Vagina (tissue), 2 donors: ENCODE measurements at places on chromosomes 5 and 9. TPM values are rescaled to one million over a fixed set of nuclear protein-coding genes. Genes with fewer than 3 reads are reported as not detected.
A peak's percentile ranks its signal among the peaks of the same experiment; 100 is the strongest.

PCDHB4 gene
- total RNA-seq: 8.3 TPM

- DNase-seq: no peak
These were observed 276.0 kb downstream of the DMAC1 start for GRCh38 chr9:7523426-7524043.

LCNL1 gene
- total RNA-seq: 2.0 TPM

TAF1L gene
- not detected for total RNA-seq

DNA sequence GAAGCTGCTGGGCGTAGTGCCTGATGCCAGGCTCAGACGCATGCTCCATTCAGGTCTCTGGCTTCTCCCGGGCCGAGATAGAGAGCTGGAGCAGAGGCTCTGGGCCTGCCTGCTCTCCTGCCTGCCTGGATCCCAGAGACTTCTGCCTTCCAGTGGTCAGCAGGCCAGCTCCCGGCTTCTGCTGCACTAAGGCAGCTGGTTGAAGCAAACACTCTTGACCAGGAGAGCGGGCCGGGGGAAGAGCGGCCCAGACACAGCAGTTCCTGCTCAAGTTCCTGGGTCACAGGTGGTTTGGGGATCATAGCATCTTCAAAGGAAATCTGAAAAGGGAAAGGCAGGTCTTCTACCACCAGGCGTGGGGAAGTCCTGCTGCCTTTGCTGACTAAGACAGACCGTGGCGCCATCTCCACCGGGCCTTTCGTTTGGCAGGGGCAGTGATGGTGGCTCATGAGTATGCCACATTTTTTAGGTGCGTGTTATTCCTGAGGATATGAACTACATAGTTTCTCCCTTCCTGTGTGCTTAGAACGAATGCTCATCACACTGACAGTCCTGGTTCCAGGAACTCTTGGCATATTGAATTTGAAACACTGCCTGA, 31.1 kb downstream of the AK8 start:
- DNase-seq: no peak

STXBP1 gene
- 56.2 TPM for total RNA-seq

- no peak for DNase-seq
These were observed 7.0 kb upstream of the IL12B start for GRCh38 chr5:159337016-159337955.

ZNF367 gene
- total RNA-seq: 0.74 TPM

LCN1 gene
- not detected for total RNA-seq

DNA sequence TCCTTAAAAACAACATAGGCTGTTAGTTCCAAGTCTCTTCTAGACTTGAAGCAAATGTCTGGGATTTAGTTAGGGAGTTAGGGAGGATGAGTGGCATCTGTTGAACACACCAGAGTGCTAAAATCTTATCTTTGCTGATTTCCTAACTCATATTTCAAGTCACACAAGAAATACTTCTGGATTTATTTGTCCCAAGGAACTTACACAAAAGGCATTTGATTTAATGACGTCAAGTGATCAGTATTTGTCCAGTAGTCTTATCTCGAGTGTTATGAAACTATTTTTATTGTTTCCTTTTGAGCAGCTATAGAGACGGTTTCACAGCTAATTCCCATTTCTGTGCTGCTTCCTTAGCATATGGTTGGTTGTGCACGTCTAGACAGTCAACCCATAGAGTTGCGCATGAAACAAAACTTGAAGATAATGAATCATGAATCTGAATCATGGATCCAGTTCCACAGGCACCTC, 140.5 kb upstream of the TUT7 start:
- DNase-seq: no peak

DNA sequence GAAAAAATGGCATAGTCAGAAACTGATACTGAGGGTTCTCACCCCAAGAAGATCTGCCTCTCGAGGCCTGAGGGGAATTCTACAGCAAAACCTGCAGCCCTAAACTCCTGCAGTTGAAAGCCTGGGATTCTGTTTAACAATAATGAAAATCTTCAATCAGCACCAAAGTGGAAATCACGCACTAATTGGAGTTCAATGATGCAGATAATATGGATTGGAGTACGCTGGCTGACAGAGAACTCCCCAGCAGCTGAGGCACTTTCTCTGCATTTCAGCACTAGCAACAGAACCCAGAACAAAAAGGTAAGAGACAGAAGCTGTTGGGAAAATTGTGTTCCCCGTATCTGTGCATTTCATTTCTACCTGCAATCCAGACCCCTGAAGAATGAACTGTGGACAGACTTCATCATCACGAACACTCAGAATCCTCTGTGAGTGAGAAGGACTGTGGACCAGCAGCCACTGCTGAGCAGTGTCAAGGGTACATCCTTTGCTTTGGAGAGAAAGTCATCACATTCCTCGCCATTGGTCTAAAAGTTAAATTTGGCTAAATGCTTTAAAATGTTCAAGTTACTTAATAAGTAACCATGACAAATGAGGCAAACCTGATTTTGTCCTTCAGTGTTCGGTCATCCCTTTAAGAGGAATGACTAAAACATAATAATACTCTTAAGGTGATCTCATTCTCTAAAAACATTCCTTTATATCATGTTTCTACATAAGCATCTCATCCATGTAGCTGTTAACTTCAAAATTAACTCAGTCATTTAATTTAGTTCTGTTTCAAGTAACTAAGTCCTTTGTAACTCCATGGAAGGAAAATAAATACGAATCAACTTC, 126.1 kb downstream of the GAS1 start:
- DNase-seq: no peak

AQP7 gene
- 6.4 TPM for total RNA-seq

DNA sequence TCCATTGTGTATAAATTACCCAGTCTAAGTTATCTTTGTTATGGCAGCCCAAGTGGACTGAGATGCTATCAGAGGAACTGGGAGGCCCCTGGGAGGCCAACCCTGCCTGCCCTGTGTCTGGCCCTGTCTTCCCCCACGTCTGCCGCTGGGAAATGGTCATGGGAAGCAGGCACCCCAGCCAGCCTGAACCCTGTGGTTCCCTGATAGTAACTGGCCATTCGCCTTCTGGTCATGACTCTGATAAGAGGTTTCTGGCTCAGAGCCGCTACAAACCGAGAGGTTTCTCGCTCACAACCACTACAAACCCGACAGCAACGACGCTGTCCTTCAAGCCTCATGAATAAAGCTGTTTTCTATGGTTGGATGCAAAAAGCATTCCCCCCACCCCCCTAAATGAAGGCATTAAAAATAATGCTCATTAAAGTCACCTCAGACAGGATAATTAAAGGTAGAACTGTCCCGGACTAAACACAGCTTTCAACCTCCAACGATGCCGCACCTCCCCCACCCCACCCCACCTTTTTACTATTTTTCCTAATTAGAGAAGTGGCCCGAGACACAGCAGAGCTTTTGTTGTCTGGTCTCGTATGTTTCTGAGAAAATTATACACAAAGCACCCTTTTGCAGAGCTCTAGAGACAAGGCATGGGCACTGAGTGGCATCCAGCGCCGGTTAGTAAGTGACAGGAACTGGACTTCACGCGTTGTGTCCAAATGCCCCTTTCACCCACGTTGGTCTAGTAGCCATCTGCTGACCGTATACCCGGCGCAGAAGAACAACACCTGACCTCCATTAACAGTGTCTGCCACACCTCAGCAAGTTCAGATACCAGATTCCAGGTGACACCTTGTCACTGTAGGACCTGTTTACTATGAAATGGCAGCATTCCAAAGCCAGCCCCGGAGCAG, 140.8 kb downstream of the COL23A1 start:
- peak; percentile 27 for DNase-seq

DNA sequence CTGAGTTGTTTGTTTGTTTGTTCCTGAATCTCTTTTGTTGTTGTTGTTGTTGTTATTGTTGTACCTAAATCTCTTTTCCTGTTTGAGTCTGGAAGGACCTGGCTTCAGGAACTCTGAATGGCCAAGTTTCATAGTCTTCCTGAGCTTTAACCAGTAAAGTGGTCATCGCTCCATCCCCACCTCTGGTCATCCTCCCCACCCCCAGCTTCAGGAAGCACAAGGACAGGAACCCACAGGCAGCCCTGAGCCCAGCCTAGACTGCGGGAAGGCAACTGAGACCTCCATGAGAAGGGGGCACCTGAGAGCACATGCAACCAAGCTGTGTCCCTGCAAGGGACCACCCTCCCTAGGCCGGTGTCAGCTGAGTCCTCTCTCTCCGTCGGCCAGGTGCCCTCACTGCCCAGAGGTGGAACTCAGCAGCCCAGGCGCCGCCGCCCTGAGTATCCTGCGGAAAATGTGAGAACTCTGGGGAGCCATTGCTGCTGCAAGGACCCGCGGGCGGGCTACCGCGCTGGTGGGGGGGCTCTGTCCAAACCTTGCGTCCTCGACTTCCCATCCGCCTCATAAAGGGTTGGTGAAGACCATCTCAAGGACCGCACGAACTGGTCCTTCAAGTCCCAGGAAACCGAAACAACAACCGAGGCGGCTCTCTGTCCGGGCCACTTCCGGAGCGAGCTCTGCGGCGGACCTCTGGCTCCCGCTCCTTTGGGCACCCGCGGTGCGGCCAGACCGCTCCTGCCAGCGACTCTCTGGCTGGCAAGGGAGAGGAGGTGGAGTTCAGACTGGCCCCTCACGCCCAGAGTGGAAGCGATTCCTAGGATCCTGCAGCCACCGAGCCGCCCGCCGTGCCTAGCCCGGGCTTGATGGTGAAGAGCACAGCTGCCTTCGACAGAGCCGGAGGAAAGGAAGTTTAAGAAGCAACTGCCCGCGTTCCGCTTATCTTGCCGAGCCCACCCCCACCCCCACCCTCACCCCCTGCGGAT, 4.2 kb downstream of the BARX1 start:
- no peak for DNase-seq

- no peak for DNase-seq
These were observed 94.4 kb upstream of the MAP1B start for GRCh38 chr5:72012906-72013305.

SOX30 gene
- total RNA-seq: not detected

DNA sequence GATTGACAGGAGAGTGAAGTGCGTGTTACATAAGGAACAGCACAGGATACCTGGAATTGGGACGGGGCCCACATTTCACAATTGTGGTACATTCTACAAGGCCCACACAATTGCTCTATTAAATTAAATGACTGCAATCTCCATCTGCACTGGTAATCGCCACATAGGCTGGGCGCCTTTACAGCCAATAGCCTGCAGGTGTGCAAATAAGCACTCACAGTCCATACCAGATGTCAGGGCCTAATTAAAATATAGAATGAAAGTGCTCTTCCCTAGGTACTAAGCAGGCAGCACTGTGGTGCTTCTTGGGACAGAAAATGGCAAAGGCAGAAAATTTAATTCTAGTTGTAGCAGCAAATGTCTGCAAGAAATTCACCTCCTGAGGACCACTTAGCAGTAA, 82.7 kb downstream of the ATP10B start:
- no peak for DNase-seq

DNA sequence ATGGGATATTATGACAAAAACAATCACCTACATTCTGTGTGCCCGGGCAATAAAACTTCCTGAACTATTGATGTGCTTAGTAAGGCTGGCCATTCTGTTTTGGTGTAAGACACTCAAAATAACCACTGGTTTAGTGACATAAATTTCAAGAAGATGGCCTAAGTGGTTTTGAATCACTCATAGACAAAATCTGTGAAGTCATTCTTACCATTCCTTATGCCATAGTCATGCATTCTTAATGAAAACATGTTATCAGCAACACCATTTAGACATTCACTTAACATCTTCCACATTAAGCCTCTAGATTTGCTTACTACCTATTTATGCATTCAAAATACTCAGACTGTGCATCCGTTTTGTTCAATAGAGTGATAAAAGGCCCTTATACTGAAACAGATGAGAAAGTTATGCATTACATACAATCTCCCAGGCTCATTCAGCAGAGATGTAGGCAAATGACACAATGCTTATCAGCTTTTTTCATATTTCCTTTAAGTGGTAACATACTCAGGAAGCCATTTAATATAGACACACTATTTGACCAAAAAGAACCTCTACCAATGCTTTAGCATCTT, 848.8 kb upstream of the DMAC1 start:
- DNase-seq: no peak

TAF11L12 gene
- total RNA-seq: not detected

AK8 gene
- total RNA-seq: 0.25 TPM

GRCh38 chr9:14146201-14146874, 167.6 kb downstream of the NFIB start:
- DNase-seq: no peak

- no peak for DNase-seq
These were observed 33.5 kb upstream of the JADE2 start for GRCh38 chr5:134491841-134492442.

DNA sequence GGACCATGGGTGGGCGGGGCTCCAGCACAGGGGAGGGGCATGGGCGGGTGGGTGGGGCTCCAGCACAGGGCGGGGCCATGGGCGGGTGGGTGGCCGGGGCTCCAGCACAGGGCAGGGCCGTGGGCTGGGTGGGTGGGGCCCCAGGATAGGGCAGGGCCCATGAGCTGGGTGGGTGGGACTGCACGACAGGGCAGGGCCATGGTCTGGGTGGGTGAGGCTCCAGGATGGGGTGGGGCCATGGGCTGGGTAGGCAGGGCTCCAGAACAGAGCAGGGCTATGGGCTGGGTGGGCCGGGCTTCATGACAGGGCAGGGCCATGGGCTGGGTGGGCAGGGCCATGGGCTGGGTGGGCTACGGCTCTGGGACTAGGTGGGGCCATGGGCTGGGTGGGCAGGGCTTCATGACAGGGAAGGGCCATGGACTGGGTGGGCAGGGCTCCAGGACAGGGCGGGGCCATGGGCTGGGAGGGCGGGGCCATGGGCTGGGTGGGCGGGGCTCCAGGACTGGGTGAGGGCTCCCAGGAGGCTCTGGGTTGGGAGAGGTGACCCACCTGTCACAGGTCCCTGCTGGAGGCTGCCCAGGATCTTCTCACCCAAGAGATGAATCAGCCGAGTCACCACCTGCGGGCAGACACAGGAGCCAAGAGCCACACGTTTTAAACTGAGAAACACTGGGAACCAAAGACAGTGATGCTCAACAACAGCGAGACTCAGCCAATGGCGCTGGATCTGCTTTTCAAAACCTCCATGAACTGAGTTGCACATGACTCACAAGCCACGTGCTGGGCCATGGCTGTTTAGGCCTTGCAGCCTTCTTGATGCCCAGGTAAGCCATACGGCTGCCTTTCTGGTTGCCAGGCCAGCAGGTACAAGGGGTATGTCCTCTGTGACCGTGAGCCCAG, 33.6 kb upstream of the NSMF start:
- no peak for DNase-seq

- DNase-seq: no peak
These were observed 106.1 kb upstream of the CDH9 start for GRCh38 chr5:27144456-27144855.

DOLPP1 gene
- total RNA-seq: 3.2 TPM

- DNase-seq: no peak
These were observed 69.9 kb downstream of the RCL1 start for GRCh38 chr9:4862506-4863250.

FIBCD1 gene
- not detected for total RNA-seq

- no peak for DNase-seq
These were observed 1147.5 kb upstream of the C9orf72 start for GRCh38 chr9:28720746-28721145.
